Aorta (tissue), 5 donors: ENCODE measurements at places on chromosomes 6 and 20.

DNA sequence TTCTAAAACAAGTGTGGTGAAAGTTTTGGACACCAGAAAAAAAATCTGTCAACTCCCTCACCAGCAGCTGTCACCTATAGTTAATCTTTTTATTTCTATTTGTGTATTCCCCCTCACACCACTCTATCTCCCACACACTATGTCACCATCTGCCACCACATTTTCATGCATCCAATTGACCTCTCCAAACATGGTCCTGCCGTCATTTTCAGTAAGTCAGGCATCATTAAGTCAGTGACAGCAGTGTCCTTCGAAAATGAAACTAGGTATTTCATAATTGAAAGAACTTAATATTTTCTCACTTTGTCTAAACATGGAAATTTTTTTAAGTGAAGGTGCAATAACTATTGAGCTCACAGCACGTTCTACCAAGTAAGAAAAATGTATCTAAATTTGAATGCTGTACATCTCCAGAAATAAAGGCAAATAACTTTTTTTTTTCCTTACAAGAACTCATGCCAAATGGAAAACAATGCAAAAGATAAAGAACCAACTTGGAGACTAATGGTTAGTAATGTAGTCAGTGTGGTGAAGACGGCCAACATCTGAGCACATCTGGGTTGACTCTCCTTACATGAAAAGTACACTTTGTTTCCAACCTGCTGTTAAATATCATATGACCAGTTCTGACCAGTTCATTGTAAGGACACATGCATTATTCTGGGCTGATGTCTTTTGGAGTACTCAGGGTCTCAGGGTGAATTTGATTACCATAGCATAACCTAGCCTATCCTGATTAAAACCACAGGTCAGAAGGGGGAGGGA, 623.3 kb upstream of the MANEA start:
- no peak overlapping the region for H3K27ac ChIP-seq
- no peak overlapping the region for H3K4me3 ChIP-seq
- DNase-seq: no peak
- no peaks in the 10 kb centered on the region for H3K4me1 ChIP-seq

GRCh38 chr6:166009385-166010031, 158.1 kb downstream of the TBXT start:
- H3K27ac ChIP-seq: no peak overlapping the region
- no peaks in the 10 kb centered on the region for H3K4me1 ChIP-seq
- H3K36me3 ChIP-seq: no peaks in the 10 kb centered on the region
- DNase-seq: no peak
- H3K4me3 ChIP-seq: no peak overlapping the region

- no peak overlapping the region for H3K27ac ChIP-seq
Observed at GRCh38 chr6:99868074-99868702, 125.8 kb downstream of the MCHR2 start.

DNA sequence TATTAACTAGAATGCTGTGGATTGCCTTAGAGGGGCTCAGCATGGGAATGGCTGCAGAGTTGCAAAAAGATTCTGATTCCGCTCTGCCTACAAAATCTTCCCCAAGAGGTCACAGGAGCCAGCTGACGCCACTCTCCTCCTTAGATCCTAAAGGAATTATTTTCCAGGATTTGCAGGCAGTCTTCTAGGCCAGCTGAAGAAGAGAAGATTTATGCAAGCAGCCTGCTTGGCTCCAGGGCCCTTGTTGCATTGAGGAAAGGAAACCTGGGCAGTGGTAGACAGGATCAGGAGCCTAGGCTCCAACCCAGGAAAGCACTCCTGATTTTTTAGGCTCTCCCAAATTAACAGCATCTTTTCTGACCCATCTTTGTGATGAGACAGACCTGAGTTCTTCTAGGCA, 245.8 kb downstream of the PKHD1 start:
- no peaks in the 10 kb centered on the region for H3K4me1 ChIP-seq
- H3K27me3 ChIP-seq: no peaks in the 10 kb centered on the region
- H3K27ac ChIP-seq: no peak overlapping the region
- no peak for DNase-seq
- H3K36me3 ChIP-seq: no peaks in the 10 kb centered on the region
- no peak overlapping the region for H3K4me3 ChIP-seq

GRCh38 chr20:16537025-16537665, 36.1 kb downstream of the KIF16B start:
- H3K4me1 ChIP-seq: no peaks in the 10 kb centered on the region
- no peaks in the 10 kb centered on the region for H3K36me3 ChIP-seq
- no peak overlapping the region for H3K27ac ChIP-seq
- H3K4me3 ChIP-seq: no peak overlapping the region
- H3K27me3 ChIP-seq: no peaks in the 10 kb centered on the region

- no peak overlapping the region for H3K27ac ChIP-seq
- no peaks in the 10 kb centered on the region for H3K27me3 ChIP-seq
- H3K4me3 ChIP-seq: no peak overlapping the region
Observed at GRCh38 chr6:117079951-117080350, 185.4 kb upstream of the VGLL2 start.

DNA sequence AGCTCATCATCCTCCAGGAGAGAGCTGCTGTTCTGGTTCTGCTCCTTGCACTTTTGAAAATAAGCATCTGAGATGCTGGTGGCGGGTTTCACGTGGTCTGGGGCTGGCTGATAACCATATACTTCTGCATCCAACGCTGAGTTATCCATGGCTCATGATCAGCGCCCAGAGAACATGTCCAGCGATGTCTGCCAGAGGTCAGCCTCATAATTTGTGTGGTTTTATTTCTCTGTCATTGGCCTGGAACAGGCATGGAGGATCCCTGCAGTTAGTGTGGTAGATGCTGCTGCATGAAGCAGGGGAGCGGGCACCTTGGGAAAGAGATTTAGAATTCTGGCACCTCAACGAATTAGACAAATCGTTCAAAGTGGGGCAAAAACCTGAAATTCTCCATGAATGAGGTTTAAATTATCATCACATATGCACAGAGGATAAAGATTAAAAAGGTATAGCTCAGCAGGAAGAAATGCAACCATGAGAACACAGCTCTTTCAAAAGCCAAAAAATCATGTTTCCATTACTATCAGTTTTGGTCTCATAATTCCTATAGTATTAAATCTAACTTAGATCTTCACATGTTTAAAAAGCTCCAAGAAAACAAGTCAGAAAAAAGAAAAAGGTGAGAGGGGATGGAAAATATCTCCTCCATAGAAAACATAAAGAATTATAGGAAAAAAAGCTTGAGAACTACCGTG, 157.2 kb downstream of the SOD2 start:
- peaks cover 2% of the 10 kb centered on the region for H3K27me3 ChIP-seq
- no peak overlapping the region for H3K27ac ChIP-seq
- H3K36me3 ChIP-seq: no peaks in the 10 kb centered on the region
- no peak for DNase-seq
- H3K4me1 ChIP-seq: no peaks in the 10 kb centered on the region
- no peak overlapping the region for H3K4me3 ChIP-seq

DNA sequence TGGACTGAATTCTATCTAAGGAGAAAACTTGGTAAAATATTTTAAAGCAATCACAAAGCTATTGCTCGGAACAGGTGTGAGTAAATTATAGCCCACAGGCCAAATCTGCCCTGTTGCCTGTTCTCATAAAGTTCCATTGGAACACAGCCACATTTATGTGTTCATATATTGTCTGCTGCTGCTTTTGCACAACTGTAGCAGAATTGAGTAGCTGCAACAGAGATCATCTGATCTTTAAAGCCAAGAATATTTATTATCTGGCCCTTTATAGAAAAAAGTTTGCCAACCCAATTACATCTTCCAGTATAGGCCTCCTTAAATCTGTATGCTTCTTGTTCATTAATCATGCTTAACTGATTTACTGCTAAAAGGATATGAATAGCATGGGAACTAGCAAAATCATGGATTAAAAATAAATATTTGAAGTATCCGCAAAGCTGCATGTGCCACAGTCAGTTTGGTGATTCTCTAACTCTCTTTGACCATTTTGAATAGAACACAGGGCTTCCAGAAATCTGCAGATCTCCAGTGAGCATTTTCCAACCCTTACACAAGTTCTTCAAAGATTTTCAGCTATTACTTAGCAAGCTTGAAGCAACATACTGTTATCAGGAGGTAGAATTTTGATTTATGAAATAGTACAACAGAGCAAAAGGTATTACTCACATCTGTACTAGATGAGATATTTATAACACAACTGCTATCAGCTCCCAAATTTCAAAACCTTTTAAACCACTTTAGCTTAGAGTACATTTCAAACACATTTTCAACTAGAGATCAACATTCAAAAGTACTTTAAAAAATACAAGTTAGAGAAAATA, 312.6 kb upstream of the ID4 start:
- H3K36me3 ChIP-seq: no peaks in the 10 kb centered on the region
- peaks cover 6% of the 10 kb centered on the region for H3K4me1 ChIP-seq
- no peak for DNase-seq
- no peak overlapping the region for H3K27ac ChIP-seq
- H3K27me3 ChIP-seq: no peaks in the 10 kb centered on the region
- H3K4me3 ChIP-seq: no peak overlapping the region

GRCh38 chr6:115067690-115068447, 725.0 kb upstream of the HS3ST5 start:
- H3K27ac ChIP-seq: no peak overlapping the region
- H3K36me3 ChIP-seq: no peaks in the 10 kb centered on the region
- no peaks in the 10 kb centered on the region for H3K4me1 ChIP-seq
- no peak overlapping the region for H3K4me3 ChIP-seq
- no peak for DNase-seq
- H3K27me3 ChIP-seq: no peaks in the 10 kb centered on the region

GRCh38 chr20:2382833-2383232, 2.1 kb downstream of the TGM6 start:
- DNase-seq: no peak
- no peaks in the 10 kb centered on the region for H3K36me3 ChIP-seq
- H3K4me1 ChIP-seq: no peaks in the 10 kb centered on the region
- H3K27me3 ChIP-seq: no peaks in the 10 kb centered on the region
- H3K27ac ChIP-seq: no peak overlapping the region

- no peak for DNase-seq
- no peak overlapping the region for H3K27ac ChIP-seq
- H3K4me1 ChIP-seq: no peaks in the 10 kb centered on the region
- no peak overlapping the region for H3K4me3 ChIP-seq
- peaks cover 5% of the 10 kb centered on the region for H3K36me3 ChIP-seq
- no peaks in the 10 kb centered on the region for H3K27me3 ChIP-seq
Observed at GRCh38 chr6:105322499-105323225, 80.2 kb downstream of the PREP start.

- H3K4me1 ChIP-seq: peaks cover 6% of the 10 kb centered on the region
- DNase-seq: no peak
- H3K27ac ChIP-seq: peak overlapping the region; percentile 24
- H3K4me3 ChIP-seq: peak overlapping the region; percentile 81
Observed at GRCh38 chr20:58651946-58652605, 993 bp downstream of the STX16 start.

DNA sequence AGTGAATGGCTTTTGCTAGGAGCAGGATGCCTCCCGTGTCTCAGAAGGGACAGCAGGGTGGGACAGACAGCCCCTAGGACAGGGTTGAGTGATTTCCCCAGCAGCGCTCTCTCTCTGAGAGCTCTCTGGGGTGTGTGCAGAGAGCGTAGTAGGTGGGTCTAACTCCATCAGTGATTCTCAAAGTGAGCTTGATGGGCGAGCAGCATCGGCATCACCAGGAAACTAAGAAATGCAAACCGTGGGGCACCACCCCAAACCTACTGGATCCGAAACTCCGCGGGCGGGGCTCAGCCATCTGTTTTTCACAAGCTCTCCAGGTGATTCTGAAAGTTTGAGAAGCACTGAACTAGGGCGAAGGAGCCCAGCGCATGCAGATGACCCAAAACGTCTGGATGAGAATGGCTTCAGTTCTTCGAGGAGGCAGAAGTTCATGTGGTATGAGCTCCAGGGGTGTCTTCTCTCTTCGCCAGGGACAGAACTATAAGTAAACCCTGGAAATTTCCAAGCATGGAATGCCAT, 119.6 kb upstream of the RNF24 start:
- H3K27ac ChIP-seq: no peak overlapping the region
- H3K27me3 ChIP-seq: no peaks in the 10 kb centered on the region
- no peak for DNase-seq
- no peak overlapping the region for H3K4me3 ChIP-seq

- no peaks in the 10 kb centered on the region for H3K4me1 ChIP-seq
- H3K4me3 ChIP-seq: no peak overlapping the region
- no peak overlapping the region for H3K27ac ChIP-seq
- H3K36me3 ChIP-seq: no peaks in the 10 kb centered on the region
Observed at GRCh38 chr6:163945808-163946207, 531.3 kb downstream of the QKI start.

DNA sequence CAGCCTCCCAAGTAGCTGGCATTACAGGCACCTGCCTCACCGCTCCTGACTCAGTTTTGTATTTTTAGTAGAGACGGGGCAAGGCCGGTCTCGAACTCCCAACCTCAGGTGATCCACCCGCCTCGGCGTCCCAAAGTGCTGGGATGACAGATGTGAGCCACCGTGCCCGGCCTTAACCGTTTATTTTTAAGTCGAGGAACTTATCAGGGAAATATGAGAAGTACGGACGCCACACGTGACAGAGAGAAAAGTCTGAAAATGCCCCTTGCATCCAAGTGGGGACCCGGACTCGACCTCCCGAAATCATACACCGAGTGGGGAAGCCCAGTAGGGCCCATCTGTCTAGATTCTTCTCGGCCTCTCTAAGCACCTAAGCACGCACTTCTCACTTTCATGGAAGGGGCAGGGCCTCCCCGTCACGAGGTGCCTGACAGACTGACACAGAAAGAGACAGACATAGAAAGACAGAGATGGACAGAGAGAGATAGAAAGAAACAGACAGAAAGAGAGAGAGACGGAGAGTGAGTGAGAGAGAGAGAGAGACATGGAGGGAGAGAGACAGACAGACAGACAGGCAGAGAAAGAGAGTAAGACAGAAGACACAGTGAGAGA, 756.5 kb upstream of the DEFB115 start:
- no peaks in the 10 kb centered on the region for H3K27me3 ChIP-seq
- no peaks in the 10 kb centered on the region for H3K36me3 ChIP-seq
- no peak for DNase-seq
